ENCODE measurements at places on chromosomes 6 and 20. TPM values are rescaled to one million over a fixed set of nuclear protein-coding genes. Genes with fewer than 3 reads are reported as not detected.

- DNase-seq: no peak
These were observed 168.0 kb upstream of the LRFN2 start for GRCh38 chr6:40755046-40755681.

The COX4I2 gene
- total RNA-seq: 15.7 TPM

The OTOR gene
- not detected for total RNA-seq

The TRIM31 gene
- 0.99 TPM for total RNA-seq

- DNase-seq: no peak
These were observed 37.1 kb downstream of the HIVEP1 start for GRCh38 chr6:12049165-12049564.

DNA sequence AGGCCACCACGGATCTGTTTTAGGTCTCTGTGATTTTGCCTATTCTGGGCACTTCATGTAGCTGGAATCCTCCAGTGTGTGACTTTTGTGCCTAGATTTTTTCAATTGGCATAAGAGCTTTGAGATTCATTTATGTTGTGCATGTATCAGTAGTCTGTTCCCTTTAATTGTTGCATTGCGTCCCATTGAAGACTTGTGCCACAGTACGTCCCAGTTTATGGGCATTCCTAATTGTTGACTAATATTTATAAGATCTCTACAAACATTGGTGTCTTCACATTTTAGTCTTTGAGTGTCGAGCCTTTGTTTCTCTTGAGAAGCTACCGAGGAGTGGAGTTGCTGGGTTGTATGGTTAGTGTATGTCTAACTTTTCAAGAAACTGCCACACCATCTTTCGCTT lies 704 bp upstream of the FAM210B start:
- no peak for DNase-seq

DNA sequence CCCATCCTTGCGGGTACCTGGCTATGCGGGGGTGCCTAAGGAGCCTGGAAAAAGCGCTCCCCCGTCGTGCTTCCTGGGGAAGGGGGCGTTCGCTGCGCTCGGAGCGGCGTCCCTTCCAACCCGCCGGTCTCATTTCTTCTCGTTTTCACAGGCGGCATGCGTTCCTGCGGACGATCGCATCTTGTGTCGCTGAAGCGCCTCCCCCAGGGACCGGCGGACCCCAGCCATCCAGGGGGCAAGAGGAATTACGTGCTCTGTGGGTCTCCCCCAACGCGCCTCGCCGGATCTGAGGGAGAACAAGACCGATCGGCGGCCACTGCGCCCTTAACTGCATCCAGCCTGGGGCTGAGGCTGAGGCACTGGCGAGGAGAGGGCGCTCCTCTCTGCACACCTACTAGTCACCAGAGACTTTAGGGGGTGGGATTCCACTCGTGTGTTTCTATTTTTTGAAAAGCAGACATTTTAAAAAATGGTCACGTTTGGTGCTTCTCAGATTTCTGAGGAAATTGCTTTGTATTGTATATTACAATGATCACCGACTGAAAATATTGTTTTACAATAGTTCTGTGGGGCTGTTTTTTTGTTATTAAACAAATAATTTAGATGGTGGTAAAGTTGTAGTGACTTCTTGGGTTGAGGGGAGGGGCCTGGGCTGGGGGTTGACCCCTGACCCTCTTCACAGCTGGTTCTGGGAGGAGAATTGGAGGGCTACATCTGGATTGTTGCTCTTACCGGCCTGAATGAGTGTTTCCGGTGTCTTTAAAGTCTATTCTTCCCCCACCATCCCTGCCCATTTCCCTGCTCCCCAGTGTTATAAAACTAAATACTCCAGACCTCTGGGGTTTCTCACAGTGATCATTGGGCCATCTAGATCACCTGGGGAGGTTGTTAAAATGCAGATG lies 1.1 kb downstream of the ID1 start:
- peak; percentile 85 for DNase-seq

The PACRG gene
- total RNA-seq: 1.5 TPM

- DNase-seq: no peak
These were observed 3.2 kb upstream of the ANKRD60 start for GRCh38 chr20:58231683-58232082.

The SLPI gene
- 496 TPM for total RNA-seq

- no peak for DNase-seq
These were observed 240.7 kb downstream of the ARID1B start for GRCh38 chr6:157017861-157018260.

GRCh38 chr6:143007646-143008045 lies 53.0 kb upstream of the AIG1 start:
- no peak for DNase-seq

Measured in left lung (tissue), 14 donors.